ENCODE measurements at places on chromosomes 5 and 9.

DNA sequence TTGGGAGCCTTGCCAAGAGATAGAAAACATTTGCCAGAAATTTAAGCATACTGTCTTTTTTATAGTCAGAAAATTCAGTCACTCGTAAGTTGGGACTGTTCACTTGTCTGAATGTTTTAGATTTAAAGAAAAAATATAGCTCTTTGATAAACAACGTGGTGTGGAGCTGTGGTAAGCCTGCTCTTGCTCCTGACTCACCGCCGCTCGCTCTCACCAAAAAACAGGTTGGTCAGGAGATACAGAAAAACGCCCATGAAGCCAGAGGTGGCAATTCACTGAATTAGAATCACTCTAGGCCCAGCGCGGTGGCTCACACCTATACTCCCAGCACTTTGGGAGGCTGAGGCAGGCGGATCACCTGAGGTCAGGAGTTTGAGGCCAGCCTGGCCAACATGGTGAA is 6.2 kb downstream of the LNPEP start:
- no peak for DNase-seq

DNA sequence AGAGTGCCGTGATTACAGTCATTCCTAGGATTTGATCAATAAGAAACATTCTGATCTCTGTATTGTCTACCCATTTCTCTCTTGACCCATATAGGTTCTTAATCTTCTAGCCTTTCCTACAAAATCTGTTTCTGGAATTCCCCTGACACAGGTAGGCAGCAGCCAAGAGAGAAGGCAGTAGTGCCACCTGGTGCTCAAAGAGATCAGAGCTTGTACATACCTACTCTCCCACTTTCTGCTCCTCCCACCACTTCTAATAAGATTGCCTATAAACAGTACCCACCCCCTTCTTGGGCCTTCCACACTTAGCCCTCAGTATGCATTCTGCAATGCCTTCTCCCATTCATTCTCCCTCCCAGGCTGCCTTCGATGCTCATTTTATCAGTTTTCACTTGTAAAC is 117.4 kb upstream of the RORB start:
- no peak for DNase-seq

DNA sequence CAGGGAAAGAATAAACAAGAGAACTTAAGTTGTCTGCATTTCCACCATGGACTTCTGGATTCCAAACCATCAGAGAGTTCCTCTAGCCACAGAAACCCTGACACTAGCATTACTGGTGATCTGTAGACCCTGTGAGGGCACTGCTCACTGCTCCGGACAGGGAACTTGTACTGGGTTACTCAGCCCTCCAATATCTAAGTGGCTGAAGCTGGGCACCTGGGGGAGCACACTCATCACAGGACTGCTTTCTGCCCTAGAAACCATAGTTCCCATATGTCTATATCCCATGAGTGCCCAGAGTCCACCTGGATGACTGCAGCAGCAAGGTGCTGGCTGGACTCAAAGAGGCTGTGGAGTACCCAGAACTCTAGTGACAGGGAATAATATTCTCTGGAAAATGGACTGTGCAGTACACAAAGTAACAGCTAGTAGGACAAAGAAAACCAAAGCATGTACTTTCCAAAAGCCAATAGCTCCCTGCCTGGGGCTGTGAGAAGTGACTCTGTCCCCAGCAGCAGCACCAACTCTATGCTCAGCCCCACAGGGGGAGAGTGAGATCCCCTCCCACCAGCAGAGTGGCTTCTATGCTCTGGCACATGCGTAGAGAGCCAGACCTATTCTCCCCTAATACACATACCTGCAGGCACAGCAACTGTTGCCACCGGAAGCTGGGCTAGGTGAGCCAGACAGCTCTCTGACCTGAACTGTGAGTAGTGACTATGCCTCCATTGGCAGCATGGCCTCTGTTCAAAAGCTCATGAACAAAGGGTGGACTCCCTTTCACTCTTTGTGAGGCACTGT is 472.9 kb upstream of the FTMT start:
- DNase-seq, result no peak

DNA sequence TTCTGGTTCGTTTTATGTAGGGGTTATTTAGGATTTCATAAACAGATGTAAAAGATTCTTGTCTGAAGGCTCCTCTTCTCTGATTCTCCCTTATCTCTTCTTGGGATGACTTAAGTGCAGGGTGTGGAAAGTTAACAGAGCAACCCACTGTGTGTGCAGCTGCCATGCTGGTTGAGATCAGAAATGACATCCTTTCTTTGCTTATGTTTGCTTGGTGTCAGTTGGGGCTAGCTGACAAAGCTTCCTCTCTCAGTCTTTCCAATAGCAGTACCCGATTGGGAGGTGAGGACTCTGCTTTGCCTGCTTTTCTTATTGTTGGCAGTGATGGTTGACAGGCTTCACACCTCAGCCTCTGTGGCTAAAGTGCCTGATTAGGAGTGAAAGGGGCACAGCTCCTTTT is 26.5 kb downstream of the OGN start:
- no peak for DNase-seq

- no peak for DNase-seq
Observed at GRCh38 chr5:23064710-23065109, 211.6 kb upstream of the CDH12 start.

- no peak for DNase-seq
Observed at GRCh38 chr9:116147821-116148220, 5.8 kb upstream of the PAPPA start.

DNA sequence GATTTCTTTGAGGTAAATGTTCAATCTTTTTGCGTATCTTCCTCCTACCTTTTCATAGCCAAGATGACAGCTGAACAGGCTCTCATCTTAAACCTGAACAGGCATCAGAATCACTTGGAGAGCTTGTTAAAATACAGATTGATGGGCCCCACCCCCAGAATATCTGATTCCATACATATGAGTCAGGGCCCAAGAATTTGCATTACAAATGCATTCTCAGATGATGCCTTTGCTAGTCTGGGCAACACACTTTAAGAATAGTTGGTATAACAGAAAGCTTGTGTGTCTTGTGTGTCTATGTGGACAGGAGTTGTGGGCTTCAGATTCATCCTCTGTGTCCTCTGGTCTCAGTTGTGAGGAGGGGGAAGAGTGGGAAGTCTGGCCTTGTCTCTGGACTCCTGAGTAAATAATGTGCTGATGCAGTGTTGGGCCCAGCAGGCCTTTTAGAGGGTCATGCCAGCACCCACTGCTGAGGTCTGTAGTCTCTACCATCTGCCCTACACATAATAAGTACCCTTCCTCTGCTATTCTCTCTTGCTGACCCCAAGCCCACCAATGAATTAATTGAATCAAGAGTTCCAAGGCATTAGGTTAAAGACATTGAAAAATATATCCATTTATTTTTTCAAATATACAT is 43.1 kb downstream of the PTCD2 start:
- DNase-seq, result peak; percentile 46

DNA sequence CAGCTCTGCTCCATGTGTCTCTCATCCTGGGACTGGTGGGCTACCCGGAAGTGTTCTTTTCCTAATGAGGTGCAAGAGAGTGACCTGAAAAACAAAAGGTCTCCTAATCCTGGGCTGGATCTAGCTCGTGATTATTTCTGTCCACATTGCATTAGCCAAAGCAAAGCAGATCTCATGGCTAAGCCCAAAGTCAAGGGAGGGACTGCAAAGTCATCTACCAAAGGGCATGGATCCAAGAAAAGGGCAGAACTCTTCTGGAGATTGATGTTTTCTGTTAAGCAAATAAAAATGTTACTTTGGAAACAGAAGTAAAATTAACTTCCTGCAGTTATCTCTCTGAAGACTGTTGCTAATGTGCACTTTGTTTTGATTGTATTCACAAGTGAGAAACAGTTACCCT is 225.2 kb downstream of the CFAP90 start:
- DNase-seq, result no peak

DNA sequence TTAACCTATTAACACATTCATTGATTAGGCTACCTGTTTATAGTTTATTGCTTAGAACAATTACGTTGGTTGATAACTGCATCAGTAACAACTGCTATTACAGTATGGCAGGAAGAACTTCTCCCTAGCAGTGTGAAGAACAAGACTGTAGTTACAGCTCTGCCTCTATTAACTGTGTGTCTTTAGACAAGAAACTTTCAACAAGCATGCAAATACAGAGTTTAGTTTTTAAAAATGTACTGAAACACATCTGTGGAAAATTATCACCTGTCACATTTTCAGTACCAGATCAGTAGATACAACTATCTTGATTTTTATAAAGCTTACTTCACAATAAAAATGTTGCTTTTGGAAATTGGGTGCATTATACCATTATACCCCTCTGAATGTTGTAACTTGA is 22.2 kb downstream of the ELL2 start:
- DNase-seq, result no peak

- no peak for DNase-seq
Observed at GRCh38 chr5:96374653-96375052, 58.4 kb downstream of the PCSK1 start.

- DNase-seq, result no peak
Observed at GRCh38 chr9:35628389-35628991, 10.3 kb upstream of the CD72 start.

DNA sequence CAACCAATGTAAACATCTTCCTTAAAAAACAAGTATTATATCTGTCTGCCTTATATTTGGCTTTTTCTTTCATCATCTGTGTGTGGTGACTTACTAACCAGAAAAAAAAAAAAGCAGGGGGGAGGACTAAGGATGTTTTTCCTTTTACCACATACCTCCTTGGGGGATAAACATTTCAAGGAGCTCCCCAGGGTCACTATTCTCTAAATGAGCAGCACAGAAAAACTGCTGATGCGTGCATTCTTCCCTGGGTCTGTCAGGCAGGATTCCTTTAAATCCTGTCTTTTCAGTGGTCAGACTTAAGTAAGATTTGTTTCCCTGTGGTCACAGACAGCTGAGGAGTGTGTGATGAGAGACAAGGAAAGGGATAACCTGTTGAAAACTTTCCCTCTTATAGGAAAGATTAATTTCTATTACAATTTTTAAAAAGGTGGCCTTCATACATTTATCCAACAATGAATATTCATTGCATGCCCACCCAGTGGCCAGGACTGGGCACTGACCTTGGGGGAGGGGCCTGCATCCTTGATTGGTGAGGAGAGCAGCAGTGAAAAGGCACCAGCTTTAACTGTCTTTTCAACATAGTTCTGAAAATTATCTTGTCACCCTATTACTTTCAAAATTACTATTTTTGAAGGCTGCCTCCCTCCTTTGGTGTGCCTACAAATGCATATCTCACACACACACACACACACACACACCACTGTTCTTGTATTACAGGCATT is 123.1 kb downstream of the TLE4 start:
- peak; percentile 65 for DNase-seq

DNA sequence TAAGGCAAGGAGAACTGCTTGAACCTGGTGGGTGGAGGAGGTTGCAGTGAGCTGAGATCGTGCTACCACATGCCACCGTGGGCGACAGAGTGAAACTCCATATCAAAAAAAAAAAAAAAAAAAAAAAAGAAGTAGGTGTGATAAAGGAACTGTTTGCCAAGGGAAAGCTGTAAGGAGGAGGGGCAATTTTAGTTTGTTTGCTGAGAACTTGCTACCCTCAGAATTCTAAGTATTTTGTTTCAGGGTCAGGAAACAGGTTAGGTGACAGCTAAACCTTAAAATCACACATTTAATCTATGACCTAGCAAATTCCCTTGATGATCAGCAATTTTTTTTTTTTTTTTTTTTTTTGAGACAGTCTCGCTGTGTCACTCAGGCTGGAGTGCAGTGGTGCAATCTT is 7.2 kb upstream of the ARRDC3 start:
- no peak for DNase-seq

- DNase-seq, result no peak
Observed at GRCh38 chr9:101543098-101543735, 9.6 kb downstream of the RNF20 start.

GRCh38 chr5:127958421-127959011 is 125.0 kb upstream of the SLC12A2 start:
- no peak for DNase-seq

DNA sequence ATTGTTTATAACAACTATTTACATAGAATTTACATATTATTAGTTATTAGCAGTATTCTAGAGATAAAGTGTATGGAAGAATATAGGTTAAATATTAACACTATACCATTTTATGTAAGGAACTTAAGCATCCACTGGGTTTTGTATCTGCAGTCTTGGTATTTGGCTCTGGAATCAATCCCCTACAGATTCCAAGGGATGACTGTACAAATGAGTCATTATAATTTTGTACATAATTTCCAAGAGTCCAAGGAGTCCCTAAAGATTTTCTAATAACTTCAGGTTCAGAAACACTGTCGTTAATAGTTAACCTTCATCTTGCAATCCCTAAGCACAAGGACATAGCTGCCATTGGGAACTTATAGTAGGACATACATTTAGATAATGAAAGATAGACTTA is 254.8 kb upstream of the PDE4D start:
- DNase-seq, result no peak

- no peak for DNase-seq
Observed at GRCh38 chr9:83285445-83286225, 222.7 kb upstream of the RASEF start.

DNA sequence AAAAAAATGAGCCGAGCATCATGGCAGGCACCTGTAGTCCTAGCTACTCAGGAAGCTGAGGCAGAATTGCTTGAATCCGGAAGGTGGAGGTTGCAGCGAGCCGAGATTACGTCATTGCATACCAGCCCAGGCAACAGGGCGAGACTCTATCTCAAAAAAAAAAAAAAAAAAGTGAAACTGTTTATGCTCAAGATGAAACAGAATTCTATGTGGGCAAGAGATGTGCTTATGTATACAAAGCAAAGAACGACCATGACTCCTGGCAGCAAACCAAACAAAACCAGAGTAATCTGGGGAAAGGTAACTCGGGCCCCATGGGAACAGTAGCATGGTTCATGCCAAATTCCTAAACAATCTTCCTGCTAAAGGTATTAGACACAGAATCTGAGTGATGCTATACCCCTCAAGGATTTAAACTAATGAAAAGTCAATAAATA is 32.6 kb upstream of the PLAC8L1 start:
- DNase-seq, result peak; percentile 39

- DNase-seq, result no peak
Observed at GRCh38 chr9:72925126-72925789, 27.6 kb downstream of the ALDH1A1 start.

DNA sequence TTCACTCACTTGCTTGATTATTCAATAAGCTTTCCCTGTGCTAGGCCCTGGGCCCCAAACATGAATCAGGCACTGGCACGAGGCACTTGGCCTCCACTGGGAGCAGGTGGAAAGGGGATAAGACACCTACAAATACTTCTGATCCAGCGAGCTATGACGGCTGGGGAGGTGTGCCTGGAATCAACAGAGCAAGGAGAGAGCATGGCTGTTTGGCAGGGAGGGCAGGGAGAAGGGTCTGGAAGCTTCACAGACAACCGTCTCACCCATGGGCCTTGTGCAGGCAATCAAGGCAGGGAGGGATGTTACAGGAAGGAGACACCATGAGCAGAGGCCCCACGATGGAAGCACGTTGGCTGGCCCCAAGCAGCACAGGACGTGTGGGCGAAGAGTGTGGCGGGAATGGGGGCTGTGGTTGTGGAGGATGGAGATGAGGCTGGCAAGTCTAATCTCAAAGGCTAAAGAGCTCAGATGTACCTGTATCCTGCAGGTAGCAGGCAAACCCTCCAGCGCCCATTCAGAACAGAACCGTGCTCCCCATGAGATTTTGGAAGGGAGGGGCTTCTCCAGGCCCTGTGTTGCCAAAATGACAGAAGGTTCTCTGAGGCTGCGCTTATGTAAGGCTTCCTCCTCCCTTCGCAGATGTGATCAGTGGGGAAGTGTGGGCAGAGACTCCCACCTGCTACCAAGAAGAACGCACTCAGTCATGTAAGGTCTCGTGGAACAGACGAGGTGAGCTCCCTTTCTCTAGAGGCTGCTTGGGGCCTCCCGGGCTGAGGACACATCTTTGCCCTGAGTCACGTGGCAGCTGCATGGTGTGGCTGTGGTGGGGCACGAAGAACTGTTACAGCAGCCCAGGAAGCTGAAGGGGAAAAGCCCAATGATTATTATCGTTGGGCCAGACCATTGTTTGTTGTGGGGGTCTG is 189.7 kb downstream of the DAB2IP start:
- no peak for DNase-seq

Data from AG04450 (cell line).